Breast epithelium (tissue), 4 donors: ENCODE measurements at places on chromosomes 6 and 20.

DNA sequence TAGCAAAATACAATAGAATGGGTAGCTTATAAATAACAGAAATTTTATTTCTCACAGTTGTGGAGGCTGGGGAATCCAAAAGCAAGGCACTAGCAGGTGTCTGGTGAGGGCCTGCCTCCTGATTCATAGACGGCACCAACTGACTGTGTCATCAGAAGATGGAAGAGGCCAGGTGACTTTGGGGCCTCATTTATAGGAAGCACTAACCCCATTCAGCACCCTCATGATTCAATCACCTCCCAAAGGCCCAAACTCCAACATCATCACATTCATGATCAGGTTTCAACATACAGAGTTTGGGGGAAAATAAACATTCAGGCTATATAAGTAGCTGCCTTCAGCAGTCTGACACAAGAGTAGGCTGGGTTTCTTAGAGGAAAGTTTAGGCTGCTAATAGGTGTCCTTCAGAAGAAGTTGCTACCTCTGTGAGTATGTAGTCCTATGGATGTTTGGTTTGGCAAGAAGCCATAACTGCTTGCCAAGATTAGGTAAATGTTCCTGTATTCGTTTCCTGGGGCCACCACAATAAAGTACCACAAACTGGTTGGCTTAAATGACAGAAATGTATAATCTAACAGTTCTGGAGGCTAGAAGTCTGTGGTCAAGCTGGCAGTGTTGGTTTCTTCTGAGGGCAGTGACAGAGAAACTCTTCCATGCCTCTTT lies 48.8 kb downstream of the NT5E start:
- no peaks in the 10 kb centered on the region for H3K4me1 ChIP-seq
- H3K4me3 ChIP-seq, result no peak overlapping the region
- H3K27ac ChIP-seq, result no peak overlapping the region
- DNase-seq, result no peak
- H3K27me3 ChIP-seq, result no peaks in the 10 kb centered on the region

- H3K4me3 ChIP-seq, result no peak overlapping the region
- no peaks in the 10 kb centered on the region for H3K4me1 ChIP-seq
- no peaks in the 10 kb centered on the region for H3K27me3 ChIP-seq
- H3K27ac ChIP-seq, result no peak overlapping the region
Observed at GRCh38 chr20:61937146-61937962, 128.3 kb downstream of the TAF4 start.

DNA sequence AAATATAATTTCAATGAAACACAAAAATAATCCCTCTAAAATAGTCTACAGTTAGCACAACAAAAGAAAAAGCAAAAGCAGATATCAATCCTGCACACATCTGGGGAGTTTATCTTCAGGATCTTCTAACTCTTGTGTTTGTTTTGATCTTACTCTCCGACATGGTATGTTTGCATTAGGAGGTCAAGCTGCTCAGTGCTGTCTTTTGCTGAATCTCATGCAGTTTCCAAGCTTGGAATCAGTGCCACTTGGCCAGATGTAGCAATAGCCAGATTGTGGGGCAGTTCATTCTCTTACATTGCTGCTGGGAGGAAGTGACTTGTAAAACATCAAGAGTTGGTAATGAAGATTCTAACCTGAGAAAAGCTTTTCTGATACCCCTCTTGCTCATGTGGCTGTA lies 29.5 kb downstream of the RIOK1 start:
- H3K27ac ChIP-seq, result no peak overlapping the region
- no peak overlapping the region for H3K4me3 ChIP-seq
- H3K27me3 ChIP-seq, result no peaks in the 10 kb centered on the region

DNA sequence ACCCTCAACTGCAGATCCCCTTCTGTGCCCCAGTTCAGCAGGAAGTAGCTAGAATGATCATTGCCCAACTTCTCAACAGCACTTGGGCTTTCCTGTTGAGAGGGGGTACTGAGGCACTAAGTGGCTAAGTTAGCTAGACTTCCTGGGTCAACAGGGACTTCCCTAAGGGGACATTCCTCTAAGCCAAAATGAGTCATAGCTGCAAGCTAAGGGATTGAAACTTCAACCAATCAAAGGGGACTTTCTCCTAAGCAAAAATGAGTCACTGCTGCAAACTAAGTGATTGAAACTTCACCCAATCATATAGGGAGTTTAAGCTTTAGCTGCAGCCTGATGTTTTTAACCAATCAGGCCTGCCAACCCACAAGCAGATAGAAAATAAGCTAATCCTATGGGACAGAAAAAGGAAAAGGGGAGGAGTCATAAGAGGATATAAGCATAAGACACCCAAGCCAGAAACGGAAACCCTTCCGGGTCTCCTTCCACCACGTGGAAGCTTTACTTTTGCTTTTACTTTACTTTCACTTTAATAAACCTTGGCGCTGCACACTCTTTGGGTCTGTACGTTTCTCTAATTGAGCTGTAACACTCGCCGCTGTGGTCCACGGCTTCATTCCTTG lies 659.0 kb upstream of the HS3ST5 start:
- no peaks in the 10 kb centered on the region for H3K4me1 ChIP-seq
- H3K27me3 ChIP-seq, result no peaks in the 10 kb centered on the region
- no peak for DNase-seq
- no peak overlapping the region for H3K4me3 ChIP-seq

- no peaks in the 10 kb centered on the region for H3K27me3 ChIP-seq
- no peaks in the 10 kb centered on the region for H3K36me3 ChIP-seq
- no peak for DNase-seq
- no peaks in the 10 kb centered on the region for H3K4me1 ChIP-seq
- no peak overlapping the region for H3K4me3 ChIP-seq
Observed at GRCh38 chr6:30136570-30137286, 788 bp downstream of the TRIM40 start.
